ENCODE measurements at places on chromosomes 2 and 18. TPM values are rescaled to one million over a fixed set of nuclear protein-coding genes. Genes with fewer than 3 reads are reported as not detected.

DNA sequence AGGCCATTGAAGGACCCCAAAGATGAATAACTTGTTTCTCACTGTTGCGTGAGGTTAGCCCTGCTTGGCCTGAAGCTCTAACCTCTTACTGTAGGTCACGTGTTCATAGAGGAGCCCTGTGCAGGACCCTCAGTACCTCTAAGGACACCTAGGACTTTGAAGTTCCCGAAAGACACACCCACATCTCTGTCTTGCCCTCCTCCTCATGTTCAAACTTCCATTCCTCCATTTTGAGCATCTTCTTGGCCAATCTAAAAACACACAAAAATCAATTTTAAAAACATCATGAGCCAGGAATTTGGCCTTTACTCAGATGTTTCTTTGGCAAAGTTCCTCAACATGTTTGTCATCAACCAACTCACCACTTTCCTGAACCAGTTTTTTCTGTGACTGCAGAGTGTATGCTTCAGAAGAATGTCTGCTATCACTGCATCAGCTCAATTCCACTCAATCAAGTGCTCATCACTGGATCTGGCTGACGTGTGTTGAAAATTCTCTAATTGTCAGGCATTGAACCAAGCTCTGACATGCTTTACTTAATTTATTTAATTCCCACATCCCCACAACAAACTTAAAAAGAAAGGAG lies 101.6 kb downstream of the AP1S3 start:
- H3K4me1 ChIP-seq: peaks cover 26% of the 10 kb centered on the region
- DNase-seq: peak; percentile 27
- H3K4me3 ChIP-seq: no peak overlapping the region
- H3K27me3 ChIP-seq: no peaks in the 10 kb centered on the region
- no peak overlapping the region for H3K27ac ChIP-seq
- H3K36me3 ChIP-seq: no peaks in the 10 kb centered on the region

The KATNAL2 gene
- total RNA-seq: 7.1 TPM

DNA sequence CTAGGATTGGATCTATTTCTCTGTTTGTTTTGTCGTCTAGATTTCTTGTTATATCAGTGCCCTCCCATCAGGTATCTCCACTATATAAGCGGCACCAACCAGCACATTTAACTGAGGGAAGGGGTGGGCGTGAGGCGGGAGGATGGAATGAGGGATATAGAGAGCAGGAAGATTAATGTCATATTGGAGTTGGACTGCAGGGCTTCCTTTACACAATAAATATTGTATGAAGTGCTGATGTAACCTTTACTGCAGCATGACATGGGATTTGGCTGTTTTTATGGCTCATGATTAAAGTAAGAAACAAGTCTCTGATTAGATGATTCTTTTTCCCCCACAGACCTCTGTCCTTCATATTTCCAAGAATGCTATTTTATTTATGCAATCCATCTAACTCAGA lies 54.8 kb downstream of the TMEM200C start:
- H3K36me3 ChIP-seq: no peaks in the 10 kb centered on the region
- no peak overlapping the region for H3K4me3 ChIP-seq
- peaks cover 15% of the 10 kb centered on the region for H3K27me3 ChIP-seq
- H3K27ac ChIP-seq: no peak overlapping the region

DNA sequence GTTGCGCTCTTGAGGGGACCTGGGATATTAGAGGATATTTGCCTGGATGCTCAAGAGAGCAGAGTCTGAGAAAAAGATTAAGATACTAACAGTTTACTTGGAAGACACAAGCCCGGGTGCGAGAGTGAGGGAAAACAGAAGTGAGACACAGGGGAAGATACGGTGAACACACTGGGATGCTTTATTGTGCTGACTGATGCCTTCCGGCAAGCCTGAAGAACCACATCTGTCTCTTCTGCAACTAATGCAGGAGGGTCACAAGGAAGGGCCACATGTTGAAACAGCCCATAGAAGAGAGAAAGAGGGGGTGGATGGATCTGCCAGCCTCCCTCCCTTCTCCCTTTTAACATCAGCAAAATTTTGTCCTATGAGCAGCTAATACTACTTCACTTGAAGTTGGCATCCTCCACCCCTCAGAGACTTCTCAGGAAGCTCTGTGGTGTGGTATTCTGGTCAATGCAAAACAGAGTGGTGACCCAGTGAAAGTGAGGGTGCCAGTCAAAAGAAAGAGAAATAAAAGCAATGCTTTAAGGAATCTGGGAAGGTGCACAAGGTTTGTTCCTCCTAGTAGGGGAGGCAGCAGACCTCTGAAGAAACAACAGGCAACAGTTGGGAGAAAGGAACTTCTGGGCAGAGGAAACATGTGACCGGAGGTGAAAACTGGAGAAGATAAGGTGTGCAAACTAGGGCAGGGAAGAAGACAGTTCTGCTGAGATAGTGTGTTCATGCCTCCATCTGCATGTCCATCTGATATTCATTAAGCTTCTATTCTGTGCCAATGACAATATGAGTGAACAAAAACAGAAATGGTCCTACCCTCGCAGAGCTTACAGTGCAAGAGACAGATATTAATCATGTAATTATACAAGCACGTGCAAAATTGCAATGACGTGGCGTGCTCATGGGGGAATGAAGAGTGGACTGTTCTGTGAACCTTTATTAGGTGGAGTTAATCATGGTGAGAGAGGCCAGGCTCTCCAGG lies 107.1 kb downstream of the LYPD6B start:
- no peaks in the 10 kb centered on the region for H3K27me3 ChIP-seq
- no peak overlapping the region for H3K27ac ChIP-seq
- H3K36me3 ChIP-seq: no peaks in the 10 kb centered on the region

DNA sequence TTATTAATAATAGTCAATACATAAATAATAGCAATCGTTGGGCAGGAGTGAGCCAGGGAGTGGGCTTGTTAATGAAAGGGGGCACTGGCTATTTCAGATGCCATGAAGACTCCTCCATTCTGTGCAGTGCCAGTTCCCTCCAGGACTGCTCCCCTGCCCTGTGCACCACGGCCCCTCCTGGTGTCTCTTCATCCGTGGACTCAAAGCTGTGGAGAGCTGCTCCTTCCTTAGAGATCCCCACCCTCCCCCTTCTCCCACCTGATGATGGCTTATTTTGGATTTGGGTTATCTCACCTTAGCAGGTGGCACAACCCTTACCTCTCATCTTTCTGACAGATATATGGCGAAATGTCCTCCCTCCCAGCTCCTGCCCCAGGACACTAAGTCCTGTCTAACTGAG lies 3.1 kb upstream of the CELF4 start:
- peaks cover 14% of the 10 kb centered on the region for H3K4me1 ChIP-seq
- no peak for DNase-seq
- H3K4me3 ChIP-seq: no peak overlapping the region
- no peak overlapping the region for H3K27ac ChIP-seq
- no peaks in the 10 kb centered on the region for H3K36me3 ChIP-seq
- H3K27me3 ChIP-seq: peaks cover 54% of the 10 kb centered on the region

The PRLH gene
- total RNA-seq: not detected

DNA sequence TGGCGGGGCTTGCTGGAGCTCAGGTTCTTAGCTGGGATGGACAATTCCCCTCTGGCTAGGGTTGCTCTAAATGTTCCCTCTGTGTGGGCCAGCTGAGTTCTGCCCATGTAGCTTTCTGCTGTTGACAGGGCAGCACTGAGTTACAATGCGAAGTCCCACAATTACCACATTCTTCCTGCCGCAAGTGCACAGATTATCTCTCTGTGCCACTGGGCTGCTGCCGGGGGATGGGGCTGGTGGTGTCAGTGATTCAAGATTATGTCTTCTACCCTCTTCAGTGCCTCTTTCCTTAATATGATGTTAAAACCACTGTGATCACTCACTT lies 708.1 kb downstream of the SLC4A3 start:
- H3K4me3 ChIP-seq: no peak overlapping the region
- no peak overlapping the region for H3K27ac ChIP-seq
- no peaks in the 10 kb centered on the region for H3K27me3 ChIP-seq
- peaks cover 2% of the 10 kb centered on the region for H3K36me3 ChIP-seq
- DNase-seq: no peak

GRCh38 chr2:26557244-26557925 lies 79.5 kb upstream of the OTOF start:
- peaks cover 69% of the 10 kb centered on the region for H3K27me3 ChIP-seq
- no peak for DNase-seq
- H3K4me3 ChIP-seq: no peak overlapping the region

GRCh38 chr18:60466677-60467076 lies 94.1 kb upstream of the MC4R start:
- no peak overlapping the region for H3K4me3 ChIP-seq
- H3K4me1 ChIP-seq: peaks cover 56% of the 10 kb centered on the region
- H3K27me3 ChIP-seq: no peaks in the 10 kb centered on the region
- H3K27ac ChIP-seq: peak overlapping the region; percentile 64

- H3K27ac ChIP-seq: no peak overlapping the region
- H3K4me3 ChIP-seq: no peak overlapping the region
- H3K4me1 ChIP-seq: no peaks in the 10 kb centered on the region
- peaks cover 8% of the 10 kb centered on the region for H3K27me3 ChIP-seq
- DNase-seq: no peak
These were observed 407.6 kb downstream of the TGIF1 start for GRCh38 chr18:3857544-3857943.

The TNFRSF11A gene
- total RNA-seq: not detected

The TUBA4B gene
- total RNA-seq: not detected

The PLCL1 gene
- 1.2 TPM for total RNA-seq

The ZBTB7C gene
- 0.11 TPM for total RNA-seq

The DPYSL5 gene
- total RNA-seq: not detected

DNA sequence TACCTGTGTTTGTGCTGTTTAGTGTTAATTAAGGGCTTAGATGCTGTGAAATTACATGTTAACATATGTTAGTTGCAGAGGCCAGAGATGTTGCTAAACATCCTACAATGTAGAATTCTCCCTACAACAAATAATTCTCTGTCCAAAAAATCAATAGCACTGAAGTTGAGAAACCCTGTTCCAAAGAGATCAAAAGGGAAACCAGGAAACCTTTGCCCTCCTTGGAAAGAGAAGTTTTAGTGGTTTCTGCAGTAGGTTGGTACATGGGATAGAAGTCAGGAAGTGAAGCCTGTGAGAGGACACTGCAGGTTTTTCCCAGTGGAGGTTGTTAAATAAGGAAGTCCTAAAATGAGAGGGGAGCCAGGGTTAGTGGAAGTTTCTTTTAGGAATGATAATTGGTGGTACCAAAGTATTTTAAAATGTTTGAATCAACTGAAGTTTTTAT lies 6.3 kb upstream of the RMDN2 start:
- H3K36me3 ChIP-seq: no peaks in the 10 kb centered on the region
- no peak overlapping the region for H3K4me3 ChIP-seq
- H3K27ac ChIP-seq: no peak overlapping the region
- H3K4me1 ChIP-seq: peaks cover 24% of the 10 kb centered on the region

DNA sequence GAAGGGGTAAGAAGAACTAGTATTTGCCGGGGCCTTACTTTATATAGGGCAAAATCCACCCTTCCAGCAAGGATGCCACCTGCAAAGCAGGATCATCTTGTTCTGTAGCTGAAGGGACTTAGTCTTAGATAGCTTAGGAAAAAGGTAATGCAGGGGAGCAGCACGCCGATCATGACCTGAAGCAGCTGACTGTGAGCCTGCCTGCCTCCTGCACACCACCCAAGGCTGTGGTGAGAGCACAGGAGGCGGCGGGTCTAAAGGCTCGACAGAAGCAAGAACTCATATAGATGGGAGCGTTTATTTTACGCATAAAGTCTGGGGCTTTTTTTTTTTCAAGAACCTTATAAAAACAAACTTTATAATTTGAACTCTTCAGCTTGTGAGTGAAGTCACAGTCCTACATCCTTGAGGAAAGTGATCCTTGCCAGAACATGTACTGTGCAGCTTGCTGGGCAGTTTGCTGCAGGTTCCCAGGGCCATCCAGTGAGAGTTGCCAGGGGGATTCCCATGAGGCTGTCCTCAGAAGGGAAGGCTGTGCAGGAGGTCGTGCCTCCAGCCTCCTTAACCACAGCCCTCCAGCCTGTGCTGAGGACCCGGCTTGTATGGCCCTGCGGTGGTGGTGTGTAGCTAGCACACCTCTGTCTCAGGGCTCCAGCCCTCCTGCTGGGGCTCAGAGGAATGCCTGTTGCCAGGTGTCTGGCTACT lies 92.1 kb downstream of the RNF144A start:
- DNase-seq: peak; percentile 53
- no peaks in the 10 kb centered on the region for H3K27me3 ChIP-seq
- H3K36me3 ChIP-seq: no peaks in the 10 kb centered on the region
- no peak overlapping the region for H3K27ac ChIP-seq
- peaks cover 31% of the 10 kb centered on the region for H3K4me1 ChIP-seq
- H3K4me3 ChIP-seq: no peak overlapping the region

The PLGLB2 gene
- 7.0 TPM for total RNA-seq

DNA sequence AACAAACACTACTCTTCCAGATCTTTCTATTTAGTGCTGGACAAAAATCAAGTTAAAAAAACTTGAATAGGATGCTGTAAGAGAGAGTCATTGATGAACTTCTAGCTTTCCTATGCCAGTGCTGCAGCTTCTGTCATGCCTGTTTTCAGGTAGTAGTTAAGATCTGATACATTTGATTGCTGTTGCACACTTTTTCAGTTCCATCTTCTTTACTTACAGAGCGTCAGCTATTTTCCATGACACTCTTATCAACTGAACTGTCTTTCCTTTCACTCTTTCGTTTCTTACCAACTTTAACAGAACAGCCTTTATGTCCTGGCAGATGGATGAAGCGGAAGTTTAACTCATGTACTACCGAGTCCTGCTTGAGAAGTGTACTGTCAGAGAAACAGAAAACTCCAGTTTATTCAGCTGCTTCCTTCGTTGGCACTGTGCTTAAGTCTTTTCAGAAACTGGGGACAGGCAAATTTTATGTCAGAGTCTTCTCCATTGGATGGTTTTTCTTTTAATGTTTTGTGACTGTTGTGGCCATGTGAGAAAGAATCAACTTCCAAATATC lies 145.9 kb upstream of the KLHL14 start:
- H3K4me3 ChIP-seq: no peak overlapping the region
- no peak overlapping the region for H3K27ac ChIP-seq
- no peaks in the 10 kb centered on the region for H3K27me3 ChIP-seq
- no peaks in the 10 kb centered on the region for H3K36me3 ChIP-seq
- H3K4me1 ChIP-seq: peaks cover 4% of the 10 kb centered on the region
- no peak for DNase-seq

- H3K36me3 ChIP-seq: no peaks in the 10 kb centered on the region
- no peak overlapping the region for H3K4me3 ChIP-seq
- H3K27me3 ChIP-seq: peaks cover 9% of the 10 kb centered on the region
- DNase-seq: no peak
- H3K27ac ChIP-seq: no peak overlapping the region
- H3K4me1 ChIP-seq: peaks cover 9% of the 10 kb centered on the region
These were observed 641.5 kb upstream of the SETBP1 start for GRCh38 chr18:44039216-44039615.

DNA sequence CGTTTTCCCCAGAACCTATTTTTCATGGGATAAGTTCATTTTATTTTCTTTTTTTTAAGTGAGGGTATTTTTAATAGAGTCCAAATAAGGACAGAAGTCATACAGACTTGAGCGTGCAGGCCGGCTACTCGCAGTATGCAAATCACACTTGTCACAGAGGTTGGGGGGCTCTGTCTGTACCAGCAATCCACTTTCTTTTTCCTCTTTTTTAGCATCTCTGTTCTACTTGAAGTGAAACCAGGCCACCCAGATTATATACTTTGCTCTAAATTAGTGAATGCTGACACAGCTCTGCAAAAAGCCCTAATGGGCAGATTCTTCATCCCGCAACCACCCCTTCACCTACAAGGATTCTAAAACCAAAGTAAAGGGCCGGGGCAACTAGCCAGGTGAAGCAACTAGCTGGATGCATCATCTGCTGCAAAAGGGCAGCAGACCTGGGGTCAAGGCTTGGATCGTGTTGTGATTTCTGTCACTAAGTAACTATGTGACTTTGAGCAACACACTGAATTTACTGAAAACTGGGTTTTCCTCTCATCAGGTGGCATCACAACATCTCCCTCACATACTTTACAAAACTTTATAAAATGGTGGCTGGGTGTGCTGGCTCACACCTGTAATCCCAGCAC lies 18.4 kb downstream of the KDSR start:
- H3K27ac ChIP-seq: no peak overlapping the region
- H3K27me3 ChIP-seq: no peaks in the 10 kb centered on the region
- no peak for DNase-seq
- H3K4me1 ChIP-seq: no peaks in the 10 kb centered on the region
- H3K36me3 ChIP-seq: peaks cover 46% of the 10 kb centered on the region

Data from osteocyte (in vitro differentiated cells).